ENCODE measurements at places on chromosomes 2 and 18.

DNA sequence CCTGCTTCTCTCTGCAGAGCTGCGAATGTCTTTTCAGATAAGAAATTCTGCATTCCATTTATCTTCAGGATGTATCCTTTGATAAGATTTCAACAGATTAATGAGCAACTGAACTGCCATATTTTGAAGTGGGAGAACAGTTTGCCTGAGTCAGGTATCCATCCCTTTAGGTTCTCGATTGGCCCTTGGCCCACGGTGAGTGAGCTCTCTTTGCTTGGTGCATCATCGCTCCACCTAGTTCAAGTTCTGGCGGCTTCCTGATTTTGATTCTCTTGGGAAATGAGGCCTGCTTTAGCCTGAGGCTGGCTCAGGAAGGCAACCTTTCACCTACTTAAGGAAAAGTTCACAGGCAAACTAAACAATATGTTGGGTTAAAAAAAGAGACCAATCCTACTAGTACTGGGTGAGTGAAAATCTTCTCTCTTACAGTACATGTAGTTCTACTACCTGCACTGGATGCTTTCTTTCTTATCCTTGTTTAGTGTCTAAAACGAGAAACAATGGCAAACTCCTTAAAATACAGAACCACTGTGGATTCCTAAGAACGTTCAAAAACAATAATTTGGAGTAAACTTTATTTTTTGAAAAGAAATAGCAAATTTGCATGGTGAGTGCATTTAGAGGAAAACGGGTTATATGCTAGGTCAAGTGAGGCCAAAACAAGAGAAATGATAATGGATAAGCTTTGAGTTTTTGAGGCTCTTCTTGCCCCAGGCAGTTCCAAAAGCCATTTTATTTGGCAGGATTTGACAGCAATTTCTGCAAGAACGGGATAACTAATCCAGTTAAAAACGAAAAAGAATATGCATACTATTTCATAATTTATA lies 837 bp upstream of the ACSL3 start:
- DNase-seq: no peak

DNA sequence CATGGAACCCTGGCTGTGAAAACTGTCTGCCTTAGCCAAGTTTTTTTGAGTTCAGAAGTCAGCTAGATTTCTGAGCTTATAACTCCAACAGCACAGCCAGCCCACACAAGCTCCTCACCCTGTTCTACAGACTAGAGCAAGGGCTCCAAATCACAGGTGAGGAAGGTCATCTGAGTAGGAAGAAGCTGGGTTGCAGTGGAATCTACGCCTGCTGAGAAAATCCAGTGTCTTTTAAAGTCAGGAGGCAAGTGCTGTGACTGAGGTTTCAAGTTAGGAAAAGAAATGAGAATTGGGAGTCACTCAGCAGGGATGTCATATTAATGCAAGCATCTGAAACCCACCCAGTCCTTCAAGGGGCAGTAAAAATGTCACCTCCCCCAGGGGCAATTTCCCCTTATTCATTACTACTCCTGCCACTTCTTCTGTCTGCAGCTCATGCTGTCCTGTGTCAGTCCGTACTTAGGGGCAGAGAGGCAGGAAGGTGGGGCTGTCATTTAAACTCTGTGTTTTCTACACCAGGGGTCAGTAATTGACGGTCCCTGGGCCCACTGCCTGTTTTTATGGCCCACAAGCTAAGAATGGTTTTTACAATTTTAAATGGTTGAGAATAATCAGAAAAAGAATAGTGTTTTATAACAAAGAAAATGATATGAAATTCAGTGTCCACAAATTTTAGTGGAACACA lies 551.1 kb downstream of the BCL11A start:
- DNase-seq: no peak

DNA sequence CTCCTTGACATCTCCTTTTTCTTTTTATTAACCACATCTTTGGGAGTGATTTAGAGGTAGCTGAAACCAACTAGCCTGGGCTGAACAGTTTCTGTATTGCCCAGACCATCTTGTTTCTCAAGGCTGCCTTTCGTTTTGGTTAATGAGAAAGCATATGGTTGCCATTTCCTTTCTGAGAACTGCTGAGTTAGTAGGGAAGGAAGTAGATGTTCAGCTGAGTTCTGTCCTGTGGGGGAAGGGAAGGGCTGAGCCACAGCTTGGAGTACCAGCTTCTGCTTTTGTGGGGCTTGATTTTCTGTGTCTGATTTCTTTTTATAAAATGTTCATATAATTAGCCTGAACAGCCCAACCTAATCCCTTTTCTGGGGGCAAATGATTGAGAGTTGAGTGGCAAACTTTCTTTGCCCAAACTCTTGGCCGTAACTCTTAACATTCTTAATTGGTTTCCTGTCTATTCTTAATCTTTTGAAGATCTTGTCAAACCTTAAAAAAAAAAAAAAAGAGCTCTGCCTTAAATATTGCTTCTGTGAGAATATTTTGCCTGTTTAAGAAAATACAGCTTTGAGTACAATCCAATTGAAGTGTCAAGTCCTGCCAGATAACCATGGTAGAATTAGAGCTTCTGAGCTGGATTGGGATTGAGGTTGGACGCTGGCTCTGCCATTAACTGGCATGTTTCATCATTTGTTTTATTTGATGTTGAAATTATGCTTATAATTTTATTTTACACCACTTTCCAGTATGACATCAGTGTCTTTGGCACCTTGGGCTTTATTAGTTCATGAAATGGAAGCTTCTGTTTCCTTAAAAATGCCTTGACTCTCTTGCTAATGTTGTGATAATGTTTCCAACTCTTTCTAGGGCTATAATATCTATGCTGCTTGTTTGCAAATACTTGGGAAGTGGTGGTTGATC lies 1.9 kb upstream of the NABP1 start:
- DNase-seq: peak; percentile 16

DNA sequence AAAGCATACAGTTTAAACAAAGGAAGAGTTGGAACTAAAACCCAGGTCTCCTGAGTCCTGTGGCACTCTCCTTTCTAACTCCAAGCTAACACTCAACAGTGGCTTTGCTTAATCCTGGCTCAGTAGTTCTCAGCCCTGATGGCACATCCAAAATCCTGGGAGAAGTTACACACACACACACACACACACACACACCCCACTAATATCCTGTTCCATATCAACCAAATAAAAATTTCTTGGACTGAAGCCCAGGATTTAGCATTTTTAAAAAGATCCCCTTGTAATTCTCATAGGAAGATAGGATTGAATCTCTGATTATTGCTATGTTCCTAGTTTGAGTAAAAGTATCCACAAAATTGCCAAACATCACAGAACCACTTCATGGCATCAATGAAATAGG lies 136.1 kb upstream of the RIOK3 start:
- no peak for DNase-seq

Data from esophagus squamous epithelium (tissue), 5 donors.